ENCODE measurements at places on chromosomes 11 and 22. TPM values are rescaled to one million over a fixed set of nuclear protein-coding genes. Genes with fewer than 3 reads are reported as not detected.

The RASD2 gene
- total RNA-seq, result not detected

The OR5P2 gene
- not detected for total RNA-seq

DNA sequence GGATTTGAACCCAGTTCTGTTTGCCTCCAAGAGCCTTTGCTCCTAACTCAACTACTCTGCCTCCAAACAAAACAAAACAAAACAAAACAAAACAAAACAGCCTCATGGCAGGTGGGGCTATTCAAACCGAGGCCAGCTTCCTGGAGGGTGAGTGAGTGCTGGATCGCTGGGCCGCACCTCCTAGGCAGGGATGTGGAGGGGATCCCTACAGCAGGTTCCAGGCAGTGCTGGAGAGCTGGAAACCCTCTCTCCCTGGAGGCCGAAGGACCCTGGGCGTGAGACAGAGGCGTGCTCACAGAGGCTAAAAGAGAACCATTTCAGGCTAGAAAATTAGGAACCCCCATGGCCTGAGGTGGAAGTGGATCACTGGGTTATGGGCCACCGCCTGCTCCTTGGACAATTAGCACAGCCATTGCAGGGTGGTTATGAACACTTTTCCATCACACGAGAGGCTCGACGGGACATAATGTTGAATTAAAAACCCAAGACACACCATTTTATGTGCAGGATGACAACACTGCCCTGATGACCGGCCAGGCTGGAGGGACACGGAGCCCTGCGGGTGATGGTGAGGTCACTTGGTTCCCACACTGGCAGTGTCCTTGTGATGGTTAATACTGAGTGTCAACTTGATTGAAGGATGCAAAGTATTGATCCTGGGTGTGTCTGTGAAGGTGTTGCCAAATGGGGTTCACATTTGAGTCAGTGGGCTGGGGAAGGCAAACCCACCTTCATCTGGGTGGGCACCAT, 35.2 kb downstream of the SHISAL1 start:
- H3K36me3 ChIP-seq, result no peaks in the 10 kb centered on the region
- no peaks in the 10 kb centered on the region for H3K27me3 ChIP-seq
- H3K4me3 ChIP-seq, result no peak overlapping the region
- no peak for DNase-seq
- H3K27ac ChIP-seq, result no peak overlapping the region
- H3K4me1 ChIP-seq, result peaks cover 4% of the 10 kb centered on the region

GRCh38 chr11:61092280-61092766, 10.0 kb upstream of the CD5 start:
- no peak overlapping the region for H3K27ac ChIP-seq
- peak; percentile 12 for DNase-seq
- H3K4me1 ChIP-seq, result no peaks in the 10 kb centered on the region
- no peaks in the 10 kb centered on the region for H3K27me3 ChIP-seq

GRCh38 chr11:1549338-1550330, 22.4 kb downstream of the DUSP8 start:
- no peaks in the 10 kb centered on the region for H3K36me3 ChIP-seq
- H3K4me3 ChIP-seq, result no peak overlapping the region
- H3K4me1 ChIP-seq, result peaks cover 16% of the 10 kb centered on the region
- no peak for DNase-seq

GRCh38 chr22:47304191-47304831, 541.9 kb downstream of the TBC1D22A start:
- DNase-seq, result no peak
- H3K4me1 ChIP-seq, result no peaks in the 10 kb centered on the region
- no peaks in the 10 kb centered on the region for H3K36me3 ChIP-seq
- no peaks in the 10 kb centered on the region for H3K27me3 ChIP-seq
- H3K27ac ChIP-seq, result no peak overlapping the region
- H3K4me3 ChIP-seq, result no peak overlapping the region

DNA sequence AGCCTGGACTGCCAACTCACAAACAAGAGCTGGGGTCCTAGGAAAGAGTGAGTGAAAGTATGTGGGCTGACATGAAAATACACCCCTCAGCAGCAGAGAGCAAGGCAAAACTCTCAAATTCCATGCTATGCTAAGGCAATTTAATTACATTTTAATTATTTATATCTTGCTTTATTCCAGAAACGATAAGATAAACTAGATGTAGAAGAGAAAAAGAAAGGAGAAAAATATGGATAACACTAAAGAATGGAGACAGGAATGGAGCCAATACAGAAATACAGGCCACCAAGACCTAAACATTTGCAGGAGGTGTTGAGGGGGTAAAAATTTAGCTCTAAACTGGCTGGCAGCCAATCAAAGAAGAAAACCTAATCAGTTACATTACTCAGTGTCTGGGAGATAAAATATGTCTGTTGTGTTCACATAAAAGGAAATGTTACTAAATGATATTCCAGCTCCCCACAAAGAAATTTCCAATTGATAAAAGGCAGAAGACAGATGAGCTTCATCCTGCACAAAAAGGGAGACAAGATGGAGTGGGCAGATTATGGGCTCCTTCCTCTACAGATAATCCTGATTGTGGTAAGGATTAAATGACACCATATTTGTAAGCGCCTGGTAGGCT, 223.5 kb upstream of the BLID start:
- H3K27me3 ChIP-seq, result no peaks in the 10 kb centered on the region
- DNase-seq, result no peak
- H3K4me1 ChIP-seq, result no peaks in the 10 kb centered on the region
- H3K36me3 ChIP-seq, result no peaks in the 10 kb centered on the region

The HOATZ gene
- 2.6 TPM for total RNA-seq

GRCh38 chr11:68505596-68505995, 45.0 kb downstream of the PPP6R3 start:
- peaks cover 13% of the 10 kb centered on the region for H3K4me1 ChIP-seq
- no peak overlapping the region for H3K27ac ChIP-seq
- no peak for DNase-seq

GRCh38 chr11:61460474-61460881, 30.6 kb downstream of the SDHAF2 start:
- no peaks in the 10 kb centered on the region for H3K4me1 ChIP-seq
- no peak for DNase-seq
- H3K36me3 ChIP-seq, result no peaks in the 10 kb centered on the region
- no peak overlapping the region for H3K27ac ChIP-seq
- H3K27me3 ChIP-seq, result no peaks in the 10 kb centered on the region

GRCh38 chr11:73629907-73630306, 16.5 kb upstream of the PLEKHB1 start:
- H3K27ac ChIP-seq, result no peak overlapping the region
- H3K27me3 ChIP-seq, result no peaks in the 10 kb centered on the region
- H3K4me1 ChIP-seq, result no peaks in the 10 kb centered on the region
- no peaks in the 10 kb centered on the region for H3K36me3 ChIP-seq
- no peak for DNase-seq

- no peaks in the 10 kb centered on the region for H3K4me1 ChIP-seq
- no peaks in the 10 kb centered on the region for H3K27me3 ChIP-seq
- DNase-seq, result no peak
- H3K4me3 ChIP-seq, result no peak overlapping the region
- no peaks in the 10 kb centered on the region for H3K36me3 ChIP-seq
- H3K27ac ChIP-seq, result no peak overlapping the region
Measured at GRCh38 chr11:108818971-108819370, 154.1 kb downstream of the DDX10 start.

DNA sequence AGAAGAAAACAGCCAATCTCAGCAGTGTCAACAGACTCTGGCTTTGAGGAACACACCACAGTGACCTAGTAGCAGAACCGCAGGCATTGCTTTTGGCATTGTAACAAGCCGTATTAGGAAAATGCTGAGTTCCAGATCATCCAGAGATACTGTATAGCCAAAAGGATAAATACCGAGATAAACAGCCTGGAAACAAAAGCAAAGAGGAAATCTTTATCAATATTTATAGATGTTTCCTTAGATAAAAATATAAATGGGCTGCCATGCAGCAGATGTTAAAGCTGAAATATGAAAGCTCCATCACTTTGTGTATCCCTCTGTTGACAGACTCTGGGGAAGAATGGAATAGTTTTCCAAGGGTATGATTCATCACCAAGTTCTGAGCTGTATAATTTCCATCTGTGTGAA, 98.9 kb upstream of the TP53AIP1 start:
- DNase-seq, result no peak
- no peaks in the 10 kb centered on the region for H3K4me1 ChIP-seq
- no peaks in the 10 kb centered on the region for H3K27me3 ChIP-seq
- no peak overlapping the region for H3K4me3 ChIP-seq

GRCh38 chr11:14094481-14095037, 132.0 kb downstream of the SPON1 start:
- H3K4me1 ChIP-seq, result no peaks in the 10 kb centered on the region
- H3K27me3 ChIP-seq, result no peaks in the 10 kb centered on the region
- H3K36me3 ChIP-seq, result no peaks in the 10 kb centered on the region
- no peak overlapping the region for H3K27ac ChIP-seq

DNA sequence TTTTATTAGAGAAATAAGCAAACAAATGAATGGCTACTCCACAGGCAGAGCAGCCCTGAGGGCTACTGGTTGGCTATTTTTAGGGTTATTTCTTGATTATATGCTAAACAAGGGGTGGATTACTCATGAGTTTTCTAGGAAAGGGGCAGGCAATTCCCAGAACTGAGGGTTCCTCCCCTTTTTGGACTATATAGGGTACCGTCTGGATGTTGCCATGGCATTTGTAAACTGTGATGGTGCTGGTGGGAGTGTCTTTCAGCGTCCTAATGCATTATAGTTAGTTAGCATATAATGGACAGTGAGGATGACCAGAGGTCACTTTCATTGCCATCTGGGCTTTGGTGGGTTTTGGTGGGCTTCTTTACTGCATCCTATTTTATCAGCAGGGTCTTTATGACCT, 19.2 kb downstream of the SLC22A6 start:
- DNase-seq, result no peak
- H3K36me3 ChIP-seq, result no peaks in the 10 kb centered on the region
- H3K4me1 ChIP-seq, result no peaks in the 10 kb centered on the region
- no peaks in the 10 kb centered on the region for H3K27me3 ChIP-seq
- no peak overlapping the region for H3K4me3 ChIP-seq

DNA sequence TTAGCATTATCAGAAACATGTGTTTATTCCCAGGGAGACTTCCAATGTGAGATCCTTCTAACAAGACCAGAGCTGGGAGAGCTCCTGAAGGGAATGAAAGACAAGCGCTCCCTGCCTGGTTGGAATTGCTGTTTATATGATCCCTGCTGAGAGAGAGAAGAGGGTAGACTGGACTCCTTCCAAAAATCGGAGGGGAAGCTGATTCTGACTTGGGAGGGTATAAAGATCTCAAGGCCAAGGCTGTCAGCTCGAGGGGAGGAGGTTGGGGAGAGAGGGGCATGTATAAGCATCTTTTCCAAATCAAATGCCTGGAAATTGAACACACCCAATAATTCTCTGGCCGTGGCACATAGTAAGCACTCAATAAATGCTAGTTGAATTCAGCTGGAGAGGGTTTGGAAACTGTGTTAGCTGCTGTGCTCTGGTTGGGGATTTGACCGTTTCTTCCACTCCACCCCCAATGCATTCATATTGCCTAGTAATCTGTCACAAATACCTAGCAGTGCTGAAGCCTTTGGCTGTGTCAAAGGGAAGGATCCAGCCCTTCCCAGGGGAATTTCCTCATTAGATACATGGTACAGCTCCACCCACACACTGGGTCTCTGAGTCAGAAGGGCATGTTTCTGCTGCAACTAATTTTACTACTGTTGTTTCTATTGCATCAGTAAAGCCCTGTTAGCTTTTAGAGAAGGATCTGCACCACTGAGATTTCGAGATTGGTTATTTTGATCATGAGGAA, 61.5 kb downstream of the CACNG2 start:
- H3K27me3 ChIP-seq, result no peaks in the 10 kb centered on the region
- H3K36me3 ChIP-seq, result no peaks in the 10 kb centered on the region
- H3K4me1 ChIP-seq, result no peaks in the 10 kb centered on the region
- no peak overlapping the region for H3K27ac ChIP-seq

- no peaks in the 10 kb centered on the region for H3K36me3 ChIP-seq
- no peaks in the 10 kb centered on the region for H3K4me1 ChIP-seq
- H3K27me3 ChIP-seq, result no peaks in the 10 kb centered on the region
- H3K27ac ChIP-seq, result no peak overlapping the region
Measured at GRCh38 chr22:24335496-24335895, 64.9 kb downstream of the SPECC1L start.

DNA sequence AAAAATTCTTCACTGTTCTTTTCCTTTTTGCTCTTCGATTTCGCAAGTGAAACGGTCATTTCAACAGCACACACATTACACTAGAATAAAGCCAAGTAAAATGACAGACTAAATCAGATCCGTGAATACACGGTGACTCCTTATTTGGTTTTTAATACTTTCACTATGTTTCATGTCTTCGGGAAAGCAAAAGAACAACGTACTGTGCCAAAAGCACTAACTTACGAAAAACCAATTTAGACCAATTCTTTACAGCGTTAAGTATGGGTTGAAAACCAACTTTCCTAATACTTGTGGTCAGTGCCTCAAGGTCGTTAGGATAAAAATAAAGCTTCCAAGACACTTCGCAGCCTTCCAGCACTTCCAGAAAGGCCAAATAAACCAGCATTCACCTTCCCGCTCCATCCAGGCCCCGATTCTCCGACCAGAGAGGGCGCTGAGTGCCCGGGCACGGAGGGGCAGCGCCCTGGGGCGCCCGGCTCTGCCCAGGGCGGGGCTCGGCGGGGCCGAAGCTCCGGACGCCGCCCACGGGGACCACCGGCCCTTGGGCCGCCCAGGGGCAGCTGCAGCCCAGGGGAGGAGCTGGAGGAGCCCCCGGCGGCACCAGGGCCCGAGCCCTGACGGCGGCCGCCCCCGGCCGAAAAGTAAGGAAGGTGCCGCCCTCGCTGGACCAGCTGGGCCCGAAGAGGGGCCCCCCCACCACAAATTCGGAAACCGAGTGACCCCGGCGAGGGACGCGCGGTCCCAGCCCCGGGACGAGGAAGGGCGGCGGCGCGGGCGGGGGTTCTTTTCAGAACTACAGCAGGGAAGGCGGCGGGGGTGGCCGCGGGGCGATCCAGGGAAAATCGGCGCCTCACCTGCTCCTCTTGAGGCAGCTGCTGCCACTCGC, 499 bp downstream of the ATL3 start:
- no peaks in the 10 kb centered on the region for H3K36me3 ChIP-seq
- peak overlapping the region; percentile 97 for H3K27ac ChIP-seq
- peak; percentile 61 for DNase-seq
- no peaks in the 10 kb centered on the region for H3K27me3 ChIP-seq
- H3K4me1 ChIP-seq, result no peaks in the 10 kb centered on the region
- H3K4me3 ChIP-seq, result peak overlapping the region; percentile 80

The PARVG gene
- 9.7 TPM for total RNA-seq

The KRTAP5-7 gene
- total RNA-seq, result not detected

- no peaks in the 10 kb centered on the region for H3K4me1 ChIP-seq
- H3K4me3 ChIP-seq, result no peak overlapping the region
- H3K27me3 ChIP-seq, result no peaks in the 10 kb centered on the region
- no peak overlapping the region for H3K27ac ChIP-seq
- no peaks in the 10 kb centered on the region for H3K36me3 ChIP-seq
- DNase-seq, result peak; percentile 30
Measured at GRCh38 chr11:1276041-1276790, 33.2 kb downstream of the TOLLIP start.

GRCh38 chr11:117409511-117409910, 81.9 kb downstream of the CEP164 start:
- DNase-seq, result no peak
- no peak overlapping the region for H3K27ac ChIP-seq
- no peak overlapping the region for H3K4me3 ChIP-seq
- H3K36me3 ChIP-seq, result no peaks in the 10 kb centered on the region
- no peaks in the 10 kb centered on the region for H3K4me1 ChIP-seq

Data from uterus (tissue), 4 donors.